ENCODE measurements at places on chromosomes 3 and 15.

GRCh38 chr3:79968418-79968817 is 200.6 kb upstream of the ROBO1 start:
- no peak for DNase-seq

DNA sequence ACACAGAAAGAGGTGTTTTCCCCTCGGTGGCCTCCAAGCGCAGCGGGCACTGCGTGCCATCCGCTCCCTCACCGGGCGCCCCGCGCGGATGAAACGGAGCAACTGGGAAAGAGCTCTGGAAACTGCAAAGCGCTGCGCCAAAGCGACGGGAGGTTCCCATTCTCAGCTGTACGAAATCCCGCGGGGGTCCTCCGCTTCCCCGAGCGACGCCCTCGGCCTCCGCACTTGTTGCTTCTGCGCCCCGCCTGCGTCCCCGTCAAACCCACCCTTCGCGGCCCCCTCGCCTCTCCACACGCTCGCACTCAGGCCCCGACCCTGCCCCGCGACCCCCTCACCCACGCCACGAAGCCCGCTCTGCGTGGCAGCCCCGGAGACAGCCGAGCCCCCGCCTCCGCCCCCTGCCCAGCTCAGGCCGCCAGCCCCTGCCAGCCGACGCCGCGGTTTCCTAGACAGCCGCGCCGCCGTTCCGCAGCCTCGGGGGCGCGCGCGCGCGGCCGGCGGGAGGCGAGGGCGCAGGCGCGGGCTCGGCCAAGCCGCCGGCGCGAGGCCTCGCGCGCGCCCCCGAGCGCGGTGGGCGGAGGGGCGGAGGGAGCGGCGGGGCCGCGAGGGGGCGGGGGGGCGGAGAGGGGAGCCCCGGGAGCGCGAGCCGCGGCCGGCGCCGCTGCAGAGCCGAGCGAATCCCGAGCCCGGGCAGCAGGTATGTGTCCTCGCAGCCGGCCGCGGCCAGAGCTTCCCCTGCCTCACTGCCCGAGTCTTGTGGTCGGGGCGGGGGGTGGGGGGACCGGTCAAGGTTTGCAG is at the start of gene TMEM266:
Gene TMEM266 (plus strand): TSS at position 666 of the 798 bp plus-strand sequence. CDS start 74,279 bp downstream, outside the sequence.
- peak; percentile 25 for DNase-seq

GRCh38 chr3:169173231-169173630 is 490.3 kb downstream of the MECOM start:
- DNase-seq, result no peak

DNA sequence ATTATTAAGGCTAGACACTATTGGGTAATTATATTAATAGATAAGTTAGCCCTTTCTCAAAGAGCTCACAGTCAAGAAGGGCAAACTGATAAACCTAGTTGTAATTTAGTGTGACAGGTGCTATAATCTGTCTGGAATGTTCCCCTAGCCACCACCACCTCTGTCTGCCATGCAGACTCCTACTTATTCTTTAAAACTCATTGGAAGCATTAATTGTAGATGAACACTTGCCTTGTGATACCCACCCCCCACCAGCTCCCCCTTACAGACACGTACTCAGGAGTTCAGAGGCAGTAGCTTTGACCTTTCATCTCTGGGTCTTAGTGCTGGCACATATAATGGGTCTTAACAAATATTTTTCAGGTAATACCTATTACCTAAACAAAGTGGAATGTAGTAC is 195.9 kb downstream of the TP63 start:
- DNase-seq, result no peak

DNA sequence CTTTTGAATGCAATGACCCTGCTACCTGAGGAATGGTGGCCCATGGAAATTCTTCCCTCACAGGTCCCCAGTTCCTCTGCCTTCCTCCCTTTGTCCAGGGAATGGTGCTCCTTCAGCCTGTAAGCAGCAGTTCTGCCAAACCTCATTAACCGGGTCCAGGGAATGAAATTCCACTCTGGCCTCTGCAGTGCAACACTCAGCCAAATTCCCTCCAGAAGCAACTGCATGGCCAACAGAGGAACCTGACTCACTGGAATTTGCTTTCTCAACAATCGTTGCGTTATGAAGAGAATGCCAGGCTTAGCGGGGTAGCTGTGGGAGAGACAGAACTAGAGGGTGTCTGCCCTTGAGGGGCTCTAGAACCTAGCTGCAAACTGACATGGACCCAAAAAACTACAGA is 449.4 kb upstream of the PROK2 start:
- peak; percentile 66 for DNase-seq

Measured in muscle of arm (tissue), 14 donors.